ENCODE measurements at places on chromosomes 6 and 20. TPM values are rescaled to one million over a fixed set of nuclear protein-coding genes. Genes with fewer than 3 reads are reported as not detected.

DNA sequence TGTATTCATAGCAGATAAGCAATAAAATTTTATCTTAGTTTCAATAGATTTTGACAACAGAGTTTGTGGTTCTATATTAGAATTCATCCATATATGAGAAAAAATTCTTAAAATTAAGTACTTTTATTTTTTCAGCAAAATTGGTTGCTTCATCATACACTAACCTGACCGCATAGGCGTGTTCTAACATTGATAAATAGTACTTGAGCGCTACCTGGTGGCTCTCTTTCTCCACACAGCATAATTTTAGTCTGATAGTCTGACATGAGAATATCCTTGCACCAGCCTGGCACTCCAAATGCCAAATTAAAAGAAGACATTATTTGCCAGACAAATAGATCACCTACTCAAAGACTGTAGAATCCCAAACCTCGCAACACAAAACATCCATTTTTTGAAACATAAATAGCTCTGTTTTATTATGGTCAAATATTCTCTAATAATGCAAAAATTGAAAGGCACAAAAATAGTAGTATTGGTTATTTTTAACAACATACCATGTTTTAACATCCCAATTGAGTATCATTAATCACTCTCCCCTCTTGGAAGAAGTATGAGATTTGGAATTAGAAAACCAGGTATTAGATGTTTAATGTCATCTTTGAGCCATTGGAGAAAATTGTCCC lies 33.0 kb upstream of the FILIP1 start:
- DNase-seq, result peak; percentile 69

DNA sequence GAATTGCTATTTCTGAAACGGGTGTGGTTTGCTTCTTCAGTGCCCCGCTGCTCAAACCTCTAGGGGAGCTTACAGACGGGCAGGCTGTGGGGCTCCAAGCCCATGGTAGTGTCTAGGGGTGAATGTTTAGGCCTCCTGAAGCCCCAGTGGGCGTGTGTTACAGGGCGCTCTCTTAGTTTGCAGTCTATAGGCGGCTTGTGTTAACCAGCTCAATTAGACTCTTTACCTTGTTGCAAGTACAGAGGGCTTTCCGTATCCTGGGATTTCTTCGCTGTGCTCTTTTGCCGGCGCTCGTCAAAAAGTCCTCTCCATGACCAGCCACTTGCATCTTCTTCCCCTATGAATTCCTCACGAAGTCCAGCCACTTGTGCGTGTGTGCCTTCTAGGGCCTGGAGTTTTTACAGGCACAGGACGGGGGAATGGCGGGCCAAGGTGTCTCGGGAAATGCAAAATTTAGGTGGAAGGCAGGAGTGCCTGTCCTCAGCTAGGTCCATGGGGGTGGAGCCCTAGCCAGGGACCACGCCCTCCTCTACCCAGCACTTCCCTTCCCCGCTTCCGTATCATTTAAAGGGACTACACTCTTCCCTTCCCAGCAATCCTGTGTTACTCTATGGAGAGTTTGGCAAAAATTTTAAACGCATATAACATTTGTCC lies 94.5 kb downstream of the HTR1B start:
- no peak for DNase-seq

DNA sequence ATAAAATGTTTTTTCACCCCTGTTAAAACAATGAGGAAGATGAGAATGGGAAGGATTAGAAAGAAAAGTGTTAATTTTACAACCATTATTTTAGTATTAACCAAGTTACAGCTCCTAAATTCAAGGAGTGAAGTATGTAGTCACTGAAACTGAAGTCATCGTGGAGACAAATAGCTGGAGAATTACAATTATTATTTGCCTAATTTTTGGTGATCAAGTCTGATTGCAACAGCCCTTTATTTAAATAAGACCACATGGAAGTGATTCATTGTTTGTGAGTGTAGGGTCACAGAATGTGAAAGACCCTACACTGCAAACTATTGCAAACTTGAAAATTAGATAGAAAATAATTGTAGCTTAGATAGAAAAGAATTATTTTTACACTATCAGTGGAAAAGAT lies 292.4 kb downstream of the CENPW start:
- no peak for DNase-seq

Gene HAO1
- total RNA-seq, result not detected

Gene SIRT5
- 12.1 TPM for total RNA-seq

GRCh38 chr6:133309579-133309978 lies 68.4 kb downstream of the EYA4 start:
- DNase-seq, result no peak

DNA sequence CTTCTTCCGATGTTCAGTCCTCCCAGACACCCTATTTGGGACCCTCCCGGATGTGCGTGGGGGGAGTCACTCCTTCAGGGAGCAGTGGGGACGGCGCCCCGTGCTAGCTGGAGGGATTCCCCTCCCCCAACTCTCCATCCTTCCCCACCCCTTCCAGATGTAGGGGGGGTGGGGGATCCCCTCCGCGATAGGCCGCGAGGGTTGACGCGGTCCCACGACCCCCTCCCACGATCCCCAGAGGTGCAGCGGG lies 548 bp downstream of the GNL1 start:
- no peak for DNase-seq

DNA sequence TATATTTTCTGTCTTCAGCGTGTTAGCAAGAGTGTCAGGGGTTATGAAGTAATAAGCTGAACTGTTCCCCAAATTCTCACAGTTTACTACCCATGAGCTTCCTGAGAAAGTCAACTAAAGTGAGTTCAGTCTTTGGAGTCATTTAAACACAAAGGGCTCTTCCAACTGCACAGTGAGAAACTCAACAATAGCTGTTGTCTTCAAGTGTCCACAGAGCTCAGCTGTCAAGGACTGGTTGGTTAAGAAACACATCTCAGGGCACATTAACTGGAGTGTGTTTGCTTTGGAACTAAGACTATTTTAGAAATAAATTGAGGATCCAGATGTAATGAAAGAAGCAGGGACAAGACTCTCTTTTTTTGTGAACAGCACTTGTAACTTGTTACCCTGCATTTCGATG lies 241.4 kb upstream of the SOX4 start:
- DNase-seq, result no peak

Gene EYA2
- not detected for total RNA-seq

Gene C6orf52
- 2.3 TPM for total RNA-seq

Gene PGC
- total RNA-seq, result not detected

DNA sequence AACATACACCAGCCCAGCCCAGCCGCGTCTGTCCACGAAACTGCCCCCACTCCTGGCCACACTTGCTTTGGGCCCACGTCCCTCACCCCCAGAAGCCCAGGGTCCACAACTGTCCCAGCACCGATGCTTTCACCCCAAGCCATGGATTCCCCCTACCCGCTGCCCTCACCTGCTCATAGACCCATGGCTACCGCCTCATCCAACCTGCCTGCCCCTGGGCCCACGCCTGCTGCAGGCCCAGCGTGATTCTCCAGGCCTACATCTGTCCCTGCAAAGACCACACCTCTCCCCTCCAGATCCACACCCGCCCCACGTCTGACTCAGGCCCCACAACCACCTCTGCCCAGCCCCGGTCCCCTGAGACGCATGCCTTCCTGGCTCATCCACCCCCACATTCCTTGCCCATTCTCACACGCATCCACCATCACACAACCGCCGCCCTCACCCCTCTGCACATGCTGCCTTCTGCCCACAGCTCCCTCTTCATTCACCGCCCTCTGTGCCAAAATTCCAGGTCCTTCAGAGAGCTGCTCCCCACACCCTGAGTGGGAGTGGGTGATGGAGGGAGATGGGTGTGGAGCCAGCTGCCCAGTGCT lies 86.7 kb downstream of the GRM4 start:
- DNase-seq, result no peak

DNA sequence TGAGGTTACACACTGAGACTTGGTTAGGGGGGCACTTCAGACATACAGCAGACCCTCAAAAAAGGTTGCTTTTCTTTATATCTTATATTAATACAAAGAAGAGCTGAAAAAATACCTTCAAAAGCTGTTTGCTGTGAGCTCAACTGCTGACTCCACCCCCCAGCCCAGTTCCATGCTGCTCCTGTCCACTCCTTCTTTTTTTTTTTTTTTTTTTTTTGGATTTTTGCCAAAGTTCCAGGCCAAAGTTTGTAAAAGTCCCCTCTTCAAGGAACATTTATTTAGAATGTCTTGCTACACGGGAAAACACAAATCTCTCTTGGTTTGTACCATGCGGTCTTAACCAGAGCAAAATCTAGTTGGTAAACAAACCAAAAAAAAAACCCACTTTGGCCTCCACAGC lies 85.3 kb upstream of the AKAP12 start:
- no peak for DNase-seq

- DNase-seq, result no peak
Observed at GRCh38 chr20:5133998-5134397, 7.2 kb downstream of the CDS2 start.

Gene PPIL6
- not detected for total RNA-seq

- DNase-seq, result no peak
Observed at GRCh38 chr6:34025861-34026260, 120.0 kb downstream of the GRM4 start.

Gene C6orf118
- total RNA-seq, result not detected

- DNase-seq, result peak; percentile 46
Observed at GRCh38 chr20:63896264-63897105, 1.6 kb downstream of the DNAJC5 start.

- DNase-seq, result peak; percentile 96
Observed at GRCh38 chr6:158869826-158870648, 50.9 kb upstream of the EZR start.

DNA sequence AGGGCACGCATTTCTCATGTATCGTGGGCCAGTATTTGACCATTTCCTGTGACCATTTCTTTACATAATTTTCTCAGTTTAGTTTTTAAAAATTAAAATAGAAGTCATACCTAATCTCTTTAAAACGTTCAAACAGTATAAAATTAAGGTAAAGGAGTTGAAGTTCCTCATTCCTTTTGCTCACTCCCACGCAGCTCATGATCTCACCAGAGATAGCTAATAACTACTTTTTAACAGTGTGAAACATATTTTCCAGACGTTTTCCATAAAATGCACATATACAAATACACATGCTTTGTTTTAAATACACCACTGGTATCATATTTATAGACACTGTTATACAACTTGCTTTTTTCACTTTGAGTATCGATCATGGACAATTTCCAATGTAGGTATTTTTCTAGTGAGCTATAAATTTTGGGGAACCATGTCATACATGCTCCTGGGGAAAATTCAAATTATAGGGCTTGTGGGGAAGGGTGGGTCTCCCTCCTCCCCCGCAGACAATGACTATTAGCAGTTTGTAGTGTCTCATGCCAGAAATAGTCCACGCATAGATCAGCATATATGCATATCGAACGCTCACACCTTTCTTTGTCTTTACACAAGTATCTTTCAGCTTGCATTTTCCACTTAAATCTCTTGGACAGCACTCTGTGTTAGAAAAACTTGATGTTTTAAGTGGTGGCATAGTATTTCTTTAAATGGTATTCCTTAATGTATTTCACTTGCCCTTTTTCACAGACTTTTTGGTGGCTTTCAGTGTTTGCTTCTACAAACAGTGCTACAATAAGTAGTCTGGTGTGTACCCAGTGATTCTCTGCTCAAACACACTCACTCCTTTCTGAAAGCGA lies 145.5 kb upstream of the ZNF217 start:
- no peak for DNase-seq

Gene AIF1
- 177 TPM for total RNA-seq

DNA sequence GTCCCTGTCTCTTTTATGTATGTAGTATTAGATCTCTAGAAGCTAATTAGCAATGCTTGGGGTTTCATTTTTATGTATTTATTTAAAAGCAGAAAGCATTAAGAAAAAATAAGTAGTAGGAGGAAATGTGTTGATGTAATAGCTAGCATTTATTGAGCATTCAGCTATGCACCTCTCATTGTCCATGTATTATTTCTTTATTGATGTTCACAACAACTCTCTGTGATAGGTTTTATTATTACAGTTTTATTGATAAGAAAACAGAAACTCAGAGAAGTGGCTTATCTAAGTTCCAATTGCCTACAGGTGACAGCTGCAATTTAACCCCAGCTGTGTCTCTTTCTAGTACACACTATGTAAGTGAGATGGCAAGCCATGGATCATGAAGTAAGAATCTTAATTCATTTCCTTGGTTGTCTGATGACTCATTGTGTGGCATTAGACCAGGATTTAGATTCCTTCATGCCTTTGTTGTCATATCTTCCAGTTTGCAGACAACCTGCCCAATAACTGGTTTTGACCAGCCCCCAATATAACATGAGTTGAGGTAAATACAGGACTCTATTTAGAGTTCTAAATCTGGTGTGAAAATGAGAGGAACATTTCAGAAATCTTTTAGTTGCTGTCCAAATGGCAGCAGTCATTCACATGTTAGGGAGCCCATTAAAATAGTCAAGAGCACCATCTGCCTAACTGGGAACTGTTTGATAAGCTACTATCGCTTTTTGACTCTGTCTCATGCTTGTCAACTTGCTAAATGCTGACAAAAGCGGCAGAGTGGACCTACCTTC lies 170.8 kb upstream of the PHACTR1 start:
- DNase-seq, result no peak

- DNase-seq, result no peak
Observed at GRCh38 chr6:116467096-116467495, 5.9 kb downstream of the CALHM6 start.

DNA sequence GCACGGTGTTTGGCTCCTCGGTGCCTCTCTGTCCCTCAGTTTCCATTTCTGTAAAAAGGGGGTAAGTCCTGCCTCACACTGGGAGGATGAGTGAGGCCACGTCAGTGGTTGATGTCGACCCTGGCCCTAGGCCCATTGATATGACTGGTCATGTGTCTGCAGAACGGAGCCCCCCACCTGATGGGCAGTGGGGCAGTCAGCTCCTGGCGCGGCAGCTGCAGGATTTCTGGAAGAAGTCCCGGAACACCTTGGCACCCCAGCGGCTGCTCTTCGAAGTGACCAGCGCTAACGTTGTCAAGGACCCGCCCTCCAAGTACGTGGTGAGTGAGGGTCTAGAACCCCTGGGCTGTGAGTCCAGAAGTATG lies 1.2 kb downstream of the SNX21 start:
- DNase-seq, result no peak

Gene POPDC3
- total RNA-seq, result not detected
